ENCODE measurements at places on chromosomes 3 and 15.

DNA sequence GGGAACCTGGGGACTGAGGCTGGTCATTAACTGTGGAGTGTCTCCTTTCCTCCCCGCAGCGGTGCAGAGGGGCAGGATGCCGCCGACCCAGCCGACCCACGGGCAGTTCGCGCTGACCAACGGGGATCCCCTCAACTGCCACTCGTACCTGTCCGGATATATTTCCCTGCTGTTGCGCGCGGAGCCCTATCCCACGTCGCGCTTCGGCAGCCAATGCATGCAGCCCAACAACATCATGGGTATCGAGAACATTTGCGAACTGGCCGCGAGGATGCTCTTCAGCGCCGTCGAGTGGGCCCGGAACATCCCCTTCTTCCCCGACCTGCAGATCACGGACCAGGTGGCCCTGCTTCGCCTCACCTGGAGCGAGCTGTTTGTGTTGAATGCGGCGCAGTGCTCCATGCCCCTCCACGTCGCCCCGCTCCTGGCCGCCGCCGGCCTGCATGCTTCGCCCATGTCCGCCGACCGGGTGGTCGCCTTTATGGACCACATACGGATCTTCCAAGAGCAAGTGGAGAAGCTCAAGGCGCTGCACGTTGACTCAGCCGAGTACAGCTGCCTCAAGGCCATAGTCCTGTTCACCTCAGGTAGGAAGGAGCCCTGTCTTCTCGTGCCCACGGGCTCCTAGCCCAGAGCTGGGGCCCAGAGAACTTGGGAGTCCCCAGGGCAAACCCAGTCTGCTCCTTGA is 3.7 kb downstream of the NR2F2 start:
- DNase-seq = no peak

DNA sequence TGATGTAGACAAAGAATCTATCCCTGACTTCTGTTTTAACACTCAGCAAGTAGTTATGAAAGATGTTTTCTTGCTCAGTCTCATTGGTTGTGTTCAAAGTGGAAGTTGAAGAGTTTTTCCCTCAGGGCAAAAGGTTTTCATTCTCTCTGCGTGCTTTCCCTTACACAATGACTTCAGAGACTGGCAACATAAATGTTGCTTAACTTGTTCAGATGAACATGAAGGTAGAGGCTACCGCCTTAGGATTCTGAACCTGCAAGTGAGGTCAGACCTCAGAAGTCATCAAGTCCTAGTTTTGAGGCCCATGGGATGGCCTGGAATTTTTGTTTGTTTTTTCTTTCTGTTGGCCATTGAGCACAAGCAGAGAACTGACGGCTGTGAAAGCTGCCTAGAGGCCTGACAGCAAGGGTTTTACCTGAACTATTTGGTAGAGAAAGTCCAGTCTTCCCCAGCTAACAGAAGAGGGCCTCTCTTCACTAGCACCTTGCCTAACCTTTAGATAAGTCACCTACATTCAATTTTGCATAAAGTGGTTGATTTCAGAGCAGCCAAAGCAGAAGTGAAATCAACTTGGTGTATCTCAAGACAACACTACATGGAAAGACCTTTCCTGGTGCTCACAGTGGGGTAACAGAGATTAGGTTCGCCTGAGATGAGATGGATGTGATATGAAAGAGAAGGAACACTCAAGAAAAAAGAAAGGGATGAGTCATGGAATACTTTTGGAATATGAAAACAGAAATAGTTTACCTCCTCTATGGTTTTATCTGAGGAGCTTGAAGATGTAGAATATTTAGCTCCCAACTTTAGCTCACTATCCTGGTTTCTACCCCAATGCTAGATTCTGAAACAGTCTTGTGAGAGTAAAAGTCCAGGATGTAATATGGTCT is 53.6 kb upstream of the AP4E1 start:
- no peak for DNase-seq

DNA sequence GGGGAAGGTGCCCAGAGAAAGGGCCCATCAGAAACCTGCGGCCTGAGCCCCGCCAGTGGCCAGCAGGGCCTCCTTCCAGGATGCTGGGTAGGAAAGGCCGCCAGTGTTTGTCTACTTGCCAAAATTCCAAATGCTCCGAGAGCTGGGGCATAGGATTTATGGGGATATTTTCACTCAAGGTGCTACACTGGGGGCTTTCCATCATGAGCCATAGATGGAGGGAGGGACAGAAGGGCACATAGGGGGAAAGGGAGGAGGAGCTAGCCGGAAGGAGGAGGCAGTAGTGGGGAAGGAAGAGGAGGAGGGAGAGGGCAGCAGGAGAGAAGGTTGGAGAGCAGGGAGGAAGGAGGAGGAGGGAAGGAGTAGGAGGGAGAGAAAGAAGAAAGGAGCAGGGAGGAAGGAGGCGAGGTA is 494.7 kb upstream of the PROK2 start:
- no peak for DNase-seq

- no peak for DNase-seq
Observed at GRCh38 chr3:110677506-110677905, 394.1 kb upstream of the NECTIN3 start.

DNA sequence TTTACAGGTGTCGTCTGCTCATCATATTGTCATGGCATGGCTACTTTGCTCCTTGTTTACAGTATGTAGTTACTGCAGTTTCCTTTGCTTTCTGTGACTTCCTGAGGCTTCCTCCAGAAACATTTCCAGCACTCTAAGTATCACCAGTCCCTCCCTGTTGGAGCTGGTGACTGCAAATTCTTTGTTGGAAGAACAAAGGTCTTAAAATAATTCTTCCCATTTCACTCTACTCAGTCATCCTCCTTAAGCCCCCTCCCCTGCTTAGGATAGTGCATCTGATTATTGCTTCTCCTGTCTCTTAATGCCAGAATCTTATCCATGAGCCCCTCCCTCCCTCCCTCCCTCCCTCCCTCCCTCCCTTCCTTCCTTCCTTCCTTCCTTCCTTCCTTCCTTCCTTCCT is 72.0 kb downstream of the C3orf38 start:
- no peak for DNase-seq

Data from SW480 (cell line).